ENCODE measurements at places on chromosomes 5 and 9.
A peak's percentile ranks its signal among the peaks of the same experiment; 100 is the strongest.

DNA sequence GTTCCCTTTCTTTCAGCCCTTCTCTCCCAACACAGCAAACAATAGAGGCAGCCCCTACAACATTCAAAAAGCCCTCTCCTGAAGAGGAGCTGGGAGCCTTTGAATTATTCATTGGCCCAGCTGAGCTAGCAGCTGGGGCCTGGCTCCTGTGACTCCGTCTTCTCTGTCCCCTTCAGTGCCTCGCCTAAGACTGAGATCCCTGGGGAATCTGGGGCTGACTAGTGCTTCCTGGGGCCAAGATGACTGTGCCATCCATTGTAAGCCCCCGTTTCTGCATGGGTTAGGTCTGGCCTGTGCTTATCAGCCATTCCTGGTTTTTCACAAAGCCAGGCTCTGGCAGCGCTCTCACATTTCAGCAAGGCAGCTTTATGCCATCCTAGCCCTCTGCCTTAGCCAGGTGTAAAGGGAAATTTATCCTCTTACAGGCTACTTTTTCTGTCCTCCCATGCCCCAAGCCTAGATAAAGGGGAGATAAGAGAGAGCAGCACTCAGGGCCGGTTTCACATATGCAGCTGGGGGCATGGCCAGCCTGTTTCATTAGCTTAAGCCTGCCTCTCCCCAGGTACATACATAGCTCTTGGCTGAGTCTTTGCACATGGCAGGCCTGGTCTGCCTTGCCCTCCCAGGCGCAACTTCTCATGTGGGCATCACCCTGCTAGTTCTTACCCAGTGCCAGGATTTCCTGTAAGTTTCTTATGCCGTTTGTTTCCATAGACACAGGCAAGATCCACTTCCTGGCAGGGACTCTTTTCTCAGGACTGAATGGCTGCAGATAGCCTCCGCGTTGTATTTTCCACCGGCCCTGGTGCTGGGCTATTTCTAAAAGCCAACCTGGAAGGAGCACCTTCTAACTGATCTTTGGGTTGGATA is 15.8 kb downstream of the PTPA start:
- no peak for DNase-seq

- DNase-seq, result peak; percentile 40
Observed at GRCh38 chr5:141848744-141849414, 29.3 kb downstream of the PCDH1 start.

DNA sequence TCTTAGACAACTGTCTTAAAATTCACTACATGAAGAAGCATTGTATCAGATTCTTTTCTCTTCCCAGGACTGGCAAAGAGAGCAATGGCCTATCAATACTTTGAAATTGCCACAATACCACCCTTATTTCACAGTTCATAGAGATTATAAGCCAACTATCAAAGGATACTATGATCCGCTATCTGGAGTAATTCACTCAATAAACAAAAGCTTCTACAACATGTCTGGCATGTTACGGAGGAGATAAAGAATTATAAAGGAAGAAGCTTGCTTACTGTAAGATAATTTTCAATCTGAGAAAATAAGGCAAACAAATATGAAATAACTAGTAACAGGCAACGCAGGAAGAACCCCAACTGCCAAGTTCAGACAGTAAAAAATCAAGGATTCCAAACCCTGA is 114.8 kb downstream of the GNAQ start:
- no peak for DNase-seq

GRCh38 chr5:40958811-40959210 is 49.5 kb downstream of the C7 start:
- no peak for DNase-seq

DNA sequence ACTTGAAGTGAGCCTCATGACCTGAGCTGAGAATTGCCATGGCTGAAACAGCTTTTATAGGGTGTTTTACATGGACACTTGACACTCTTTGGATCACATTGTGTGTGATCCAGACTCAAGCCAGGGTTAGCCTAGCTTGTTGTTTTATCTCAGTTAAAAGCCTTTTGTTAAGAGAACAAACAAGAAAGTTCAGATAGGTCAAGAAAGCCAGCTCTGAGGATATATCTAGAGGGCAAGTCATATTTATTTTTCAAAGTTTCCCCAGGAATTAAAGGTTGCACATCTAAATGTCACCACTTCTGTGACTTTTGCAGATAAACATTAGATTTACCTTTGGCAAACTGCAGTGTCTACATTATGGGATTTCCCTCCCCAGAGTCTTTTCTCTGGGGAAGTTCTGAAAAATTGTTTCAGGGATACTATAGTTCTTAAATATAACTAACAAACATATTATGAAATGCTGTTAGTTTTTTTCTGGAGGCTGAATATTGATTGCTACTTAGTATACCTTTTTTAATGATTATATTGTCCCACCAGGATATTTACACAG is 134.5 kb downstream of the C9orf152 start:
- DNase-seq, result no peak

GRCh38 chr5:168066536-168067208 is 224.8 kb upstream of the WWC1 start:
- DNase-seq, result no peak

- DNase-seq, result no peak
Observed at GRCh38 chr9:38650564-38650963, 30.2 kb upstream of the ANKRD18A start.

GRCh38 chr5:68554571-68555279 is 339.2 kb downstream of the PIK3R1 start:
- peak; percentile 99 for DNase-seq

DNA sequence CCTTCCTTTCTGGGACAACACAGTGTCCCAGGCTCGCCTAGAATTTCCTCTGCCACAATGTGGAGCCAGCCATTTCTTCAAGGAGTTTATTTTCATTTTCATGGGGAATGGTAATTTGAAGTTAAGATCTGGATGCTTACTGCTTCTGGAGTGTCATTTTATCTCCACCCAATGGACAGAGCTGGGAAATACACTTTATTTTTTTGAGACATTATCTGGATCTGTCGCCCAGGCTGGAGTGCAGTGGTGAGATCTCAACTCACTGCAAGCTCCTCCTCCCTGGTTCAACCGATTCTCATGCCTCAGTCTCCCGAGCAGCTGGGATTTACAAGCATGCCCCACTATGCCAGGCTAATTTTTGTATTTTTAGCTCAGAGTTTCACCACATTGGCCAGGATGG is 12.7 kb upstream of the THG1L start:
- DNase-seq, result peak; percentile 86

- DNase-seq, result no peak
Observed at GRCh38 chr5:179733772-179734126, 1.1 kb downstream of the MAML1 start.

DNA sequence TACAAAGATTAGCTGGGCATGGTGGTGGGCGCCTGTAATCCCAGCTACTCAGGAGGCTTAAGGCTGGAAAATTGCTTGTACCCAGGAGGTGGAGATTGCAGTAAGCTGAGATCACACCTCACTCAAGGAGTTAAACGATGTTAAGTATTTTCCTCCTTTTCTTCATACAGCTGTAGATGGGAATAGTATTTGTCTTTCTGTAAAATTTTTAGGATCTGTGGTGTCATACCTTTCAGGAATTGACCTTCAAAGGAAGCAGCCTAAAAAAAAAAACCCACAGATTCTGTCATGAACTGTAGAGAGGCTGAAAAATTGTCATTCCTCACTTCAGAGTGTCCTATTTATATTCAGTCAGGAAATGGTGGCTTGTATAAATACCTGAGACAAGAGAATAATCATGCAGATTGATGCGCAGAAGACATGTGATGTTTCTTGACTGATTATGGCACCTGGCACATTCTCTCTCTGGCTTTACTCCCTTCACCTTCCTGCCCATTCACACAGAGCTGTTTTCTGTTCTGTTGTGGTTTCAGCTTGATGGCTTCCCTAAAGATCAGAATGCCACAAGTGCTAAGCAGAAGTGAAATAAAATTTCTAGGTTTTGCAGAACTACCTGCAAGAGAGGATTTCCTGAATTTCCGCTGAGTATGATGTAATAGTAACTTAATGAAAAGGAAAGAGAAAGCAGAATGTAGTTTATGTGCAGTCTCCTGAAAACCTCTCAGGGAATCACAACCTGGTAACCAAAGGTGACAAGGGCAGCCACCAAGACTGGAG is 3.8 kb downstream of the IFNA1 start:
- no peak for DNase-seq

DNA sequence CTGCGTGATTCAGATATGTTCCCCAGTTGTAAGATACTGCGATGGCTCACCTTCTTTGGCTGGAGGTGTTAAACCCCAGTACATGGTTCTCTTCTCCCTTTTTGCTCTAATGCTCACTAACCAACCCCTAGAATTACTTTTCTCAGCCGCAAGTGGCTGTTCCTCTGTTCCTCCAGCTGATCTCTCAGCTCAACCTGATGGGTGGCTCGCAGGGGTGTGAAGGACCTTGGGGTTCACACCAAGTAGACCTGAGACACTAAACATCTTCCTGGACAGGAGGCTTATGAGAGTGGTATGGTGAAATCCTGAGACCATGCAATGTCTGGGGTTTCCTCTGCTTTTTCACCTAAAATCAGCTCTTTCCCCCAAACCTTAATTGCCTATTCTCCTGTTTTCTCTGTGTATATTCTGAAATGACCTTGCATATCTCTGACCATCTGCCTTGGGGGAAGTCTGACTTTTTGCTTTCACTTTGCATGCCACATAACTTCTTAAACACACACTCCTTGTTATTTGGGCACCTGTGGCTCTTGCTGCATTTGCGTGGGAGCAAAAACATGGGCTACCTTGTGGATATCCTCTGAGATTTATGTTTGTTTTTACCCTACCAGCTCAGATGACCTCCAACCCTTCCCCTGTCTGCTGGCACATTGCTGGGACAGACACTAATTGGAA is 15.9 kb upstream of the IFNA14 start:
- DNase-seq, result no peak

GRCh38 chr9:35172878-35173277 is 11.1 kb downstream of the UNC13B start:
- DNase-seq, result no peak

GRCh38 chr9:18255158-18255629 is 218.8 kb upstream of the ADAMTSL1 start:
- peak; percentile 93 for DNase-seq

DNA sequence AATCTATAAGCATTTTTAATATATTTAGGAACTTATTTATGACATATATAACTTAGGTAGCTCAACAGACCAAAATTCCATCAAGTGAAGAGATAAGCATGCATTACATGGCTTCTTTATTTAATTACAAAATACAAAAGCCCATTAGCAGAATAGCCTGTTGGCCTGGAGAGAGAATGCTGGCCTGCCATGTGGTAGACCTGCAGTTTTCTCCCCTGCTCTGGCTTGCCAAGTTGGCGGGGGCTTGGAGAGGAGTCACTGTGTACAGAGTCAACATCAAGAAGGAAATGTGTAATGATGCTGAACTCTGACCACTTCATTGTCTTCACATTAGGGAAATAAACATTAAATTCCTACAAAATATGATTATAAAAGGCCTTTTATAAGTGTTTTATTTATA is 69.8 kb upstream of the CNTLN start:
- peak; percentile 49 for DNase-seq

DNA sequence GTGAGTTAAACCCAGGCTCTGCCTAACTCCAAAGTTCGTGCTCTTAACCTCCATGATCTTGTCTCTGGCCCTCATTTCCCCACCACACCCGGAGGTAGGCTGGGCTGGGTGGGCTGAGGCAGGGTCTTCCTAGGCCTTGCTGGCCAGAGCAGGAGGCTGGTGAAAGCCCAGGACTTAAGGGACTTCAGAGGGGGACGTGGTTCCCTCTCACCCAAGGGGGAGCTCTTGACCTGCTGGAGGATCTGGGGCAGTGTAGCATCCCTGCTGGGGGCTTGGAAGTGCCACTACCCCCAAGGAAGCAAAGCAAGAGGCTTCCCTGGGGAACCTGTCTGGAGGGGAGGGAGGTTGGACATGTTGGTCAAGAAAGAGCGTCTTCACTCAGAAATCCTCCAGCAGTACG is 14.7 kb downstream of the PITX1 start:
- no peak for DNase-seq

DNA sequence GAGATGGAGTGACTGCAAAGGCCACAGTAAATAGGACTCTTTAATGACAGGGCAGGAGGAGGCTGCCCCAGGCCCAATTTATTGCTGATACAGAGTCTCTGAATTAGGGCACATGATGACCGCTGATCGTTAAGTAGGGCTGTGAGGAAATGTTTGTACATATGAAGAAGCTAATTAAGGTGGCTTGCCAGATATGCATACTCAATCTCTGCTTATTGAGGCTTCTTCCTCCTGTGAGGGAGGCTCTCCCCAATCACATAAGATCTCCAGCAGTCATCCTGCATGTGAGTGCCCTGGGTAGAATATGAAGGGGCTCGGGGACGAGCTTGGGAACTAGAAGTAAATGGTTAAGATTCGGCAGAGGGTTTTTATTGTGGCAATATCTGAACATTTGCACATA is 8.2 kb upstream of the CD180 start:
- no peak for DNase-seq

GRCh38 chr5:43161244-43161643 is 30.8 kb upstream of the NIM1K start:
- no peak for DNase-seq

DNA sequence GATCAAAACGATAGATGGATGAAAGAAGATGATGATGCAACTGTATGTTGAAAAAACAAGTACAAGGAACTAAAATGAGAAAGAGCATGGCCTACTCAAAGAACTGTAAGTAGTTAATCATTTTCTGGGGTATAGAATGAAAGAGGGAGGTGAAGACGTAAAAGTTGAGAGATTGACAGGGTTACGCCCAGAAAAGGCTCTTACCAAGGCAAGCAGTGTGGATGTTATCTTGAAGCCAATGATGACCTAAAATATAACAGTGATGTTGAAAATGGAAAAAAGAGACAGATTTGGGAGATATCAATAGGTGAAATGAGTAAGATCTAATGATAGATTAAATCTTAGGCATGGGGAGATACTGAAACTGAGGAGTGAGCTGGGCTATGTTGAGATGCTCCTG is 80.4 kb upstream of the GNAQ start:
- no peak for DNase-seq
